Inflammatory macrophage (primary cell): ENCODE measurements at places on chromosomes 5 and 9.

GRCh38 chr9:76425677-76426453 is 31.6 kb upstream of the RFK start:
- DNase-seq, result no peak

DNA sequence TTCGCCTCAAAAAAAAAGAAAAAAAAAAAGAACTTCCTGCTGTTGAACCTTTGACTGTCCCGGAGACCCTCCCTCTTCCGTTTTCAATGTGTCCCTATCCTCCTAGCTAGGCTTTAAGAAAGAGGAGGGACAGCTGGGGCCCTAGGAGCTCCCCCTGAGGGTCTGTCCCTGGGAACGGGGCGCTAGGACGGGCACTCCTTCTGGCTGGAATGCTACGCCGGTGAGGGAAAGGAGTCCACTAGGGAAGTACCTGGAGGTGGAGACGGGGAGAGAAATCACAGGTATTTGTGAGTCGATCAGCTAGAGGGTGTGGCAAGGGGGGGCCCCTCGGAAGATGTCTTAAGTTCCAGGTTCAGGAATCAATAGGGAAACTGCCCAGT is 4.6 kb downstream of the SIT1 start:
- DNase-seq, result no peak

GRCh38 chr5:169164481-169164925 is 136.4 kb downstream of the SLIT3 start:
- DNase-seq, result no peak

GRCh38 chr5:133260715-133261114 is 208.9 kb downstream of the HSPA4 start:
- no peak for DNase-seq

DNA sequence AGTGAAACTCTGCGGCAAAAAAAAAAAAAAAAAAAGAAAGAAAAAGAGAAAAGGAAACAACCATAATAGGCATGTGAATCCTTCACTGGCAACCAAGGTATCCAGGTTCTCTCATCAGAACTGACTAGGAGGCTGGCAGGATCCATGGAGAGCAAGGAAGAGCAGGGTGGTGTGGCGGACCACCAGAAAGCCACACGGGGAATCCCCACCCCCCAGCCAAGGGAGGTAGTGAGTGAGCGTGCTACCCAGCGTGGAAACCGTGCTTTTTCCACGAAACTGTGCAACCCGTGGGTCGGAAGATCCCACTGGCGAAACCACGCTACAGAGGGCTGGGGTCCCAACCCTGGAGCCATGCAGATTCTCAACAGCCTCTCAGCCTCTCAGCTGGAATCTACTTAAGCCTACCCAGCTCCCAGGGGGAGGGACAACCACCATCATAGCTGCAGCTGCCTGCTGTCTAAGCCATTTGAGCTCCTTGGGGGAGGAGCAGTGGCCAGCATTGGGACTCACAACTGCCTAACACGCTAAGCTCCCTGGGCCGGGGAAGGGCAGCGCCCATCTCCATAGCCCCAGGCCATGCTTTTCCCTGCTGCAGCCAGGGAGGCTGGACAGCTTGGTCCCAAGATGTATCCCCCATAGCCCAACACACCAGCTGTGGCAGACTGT is 91.6 kb downstream of the PRELID2 start:
- DNase-seq, result no peak

DNA sequence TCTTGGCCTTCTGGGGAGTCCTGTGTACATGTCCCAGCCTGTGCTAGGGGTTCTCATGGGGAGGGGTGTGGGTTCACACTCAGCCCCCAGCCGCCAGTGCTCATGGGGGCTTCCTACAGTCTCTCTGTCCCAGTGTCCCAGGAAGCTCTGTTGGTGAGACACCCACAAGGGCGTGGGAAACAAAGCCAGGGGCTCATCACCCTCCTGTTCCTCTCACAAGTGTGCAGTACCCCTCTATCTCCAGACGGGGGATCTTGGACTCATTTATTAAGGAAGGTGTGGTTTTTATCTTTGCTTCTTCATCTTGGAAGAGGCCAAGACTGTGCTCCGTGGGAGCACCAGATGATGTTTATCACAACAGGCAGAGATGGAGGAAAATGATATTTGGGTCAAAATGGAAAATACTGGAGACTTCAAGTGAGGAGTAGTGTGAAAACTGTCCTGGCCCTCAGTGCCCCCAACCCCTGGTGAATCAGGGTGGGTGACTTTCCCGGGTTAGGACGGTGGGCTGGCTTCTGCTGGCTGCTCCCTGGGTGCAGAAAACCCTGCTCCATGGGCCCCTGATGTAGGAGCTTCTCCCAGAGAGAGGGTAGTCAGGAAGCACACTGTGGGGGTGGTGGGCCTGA is 15.2 kb downstream of the TMEM171 start:
- peak; percentile 11 for DNase-seq
